ENCODE measurements at places on chromosomes 3 and 15. TPM values are rescaled to one million over a fixed set of nuclear protein-coding genes. Genes with fewer than 3 reads are reported as not detected.

GRCh38 chr3:13433912-13434311, 13.8 kb upstream of the NUP210 start:
- no peak for DNase-seq

The SLC51A gene
- total RNA-seq, result not detected

GRCh38 chr3:144063306-144063705, 91.7 kb downstream of the DIPK2A start:
- DNase-seq, result no peak

The FBXW12 gene
- not detected for total RNA-seq

The PROS1 gene
- 9.0 TPM for total RNA-seq

The CX3CR1 gene
- not detected for total RNA-seq

GRCh38 chr15:67512933-67513714, 7.8 kb upstream of the C15orf61 start:
- no peak for DNase-seq

GRCh38 chr3:194101592-194102432, 34.1 kb upstream of the HES1 start:
- no peak for DNase-seq

The CCDC13 gene
- 0.13 TPM for total RNA-seq

DNA sequence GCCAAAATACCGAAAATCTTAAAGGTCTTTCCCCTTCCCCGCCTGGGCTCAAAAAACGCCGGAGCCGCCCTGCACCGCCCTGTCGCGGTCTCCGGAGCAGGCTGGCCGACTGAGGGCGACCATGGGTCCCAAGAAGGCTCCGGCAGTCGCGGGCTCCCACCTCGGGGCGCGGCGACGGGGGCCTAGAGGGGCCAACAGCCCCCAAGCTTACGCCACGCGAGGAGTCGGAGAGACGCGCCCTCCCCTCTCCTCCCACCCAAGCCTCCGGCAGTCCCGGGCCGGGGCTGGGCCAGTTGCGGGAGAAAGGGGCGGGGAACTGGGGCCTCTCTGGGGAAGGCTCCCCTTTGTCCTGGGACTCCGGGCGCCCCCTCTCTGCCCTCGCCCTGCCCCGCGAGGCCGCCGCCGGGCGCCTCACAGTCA, 69.2 kb downstream of the GOLGA8B start:
- DNase-seq, result no peak

The LRTM1 gene
- not detected for total RNA-seq

Data from dermis microvascular lymphatic vessel endothelial cell (primary cell).